ENCODE measurements at places on chromosomes 4 and X.

- peak; percentile 37 for DNase-seq
These were observed 53.9 kb downstream of the FAT4 start for GRCh38 chr4:125368671-125369081.

- no peak for DNase-seq
These were observed 16.2 kb upstream of the SCRG1 start for GRCh38 chr4:173415092-173415491.

GRCh38 chr4:75564023-75564422, 8.2 kb downstream of the ODAPH start:
- DNase-seq, result no peak

GRCh38 chr4:121221608-121222007, 57.5 kb upstream of the TNIP3 start:
- DNase-seq, result no peak

GRCh38 chrX:102697494-102697893, 14.8 kb upstream of the GPRASP2 start:
- DNase-seq, result no peak

GRCh38 chr4:57303012-57303751, 193.0 kb upstream of the IGFBP7 start:
- no peak for DNase-seq

GRCh38 chr4:162865102-162865501, 301.6 kb downstream of the NAF1 start:
- DNase-seq, result no peak

- no peak for DNase-seq
These were observed 1575.8 kb upstream of the PABPC4L start for GRCh38 chr4:135777361-135777760.

Measured in AG20443 (cell line).